ENCODE measurements at places on chromosomes 1 and 21.
A peak's percentile ranks its signal among the peaks of the same experiment; 100 is the strongest.

DNA sequence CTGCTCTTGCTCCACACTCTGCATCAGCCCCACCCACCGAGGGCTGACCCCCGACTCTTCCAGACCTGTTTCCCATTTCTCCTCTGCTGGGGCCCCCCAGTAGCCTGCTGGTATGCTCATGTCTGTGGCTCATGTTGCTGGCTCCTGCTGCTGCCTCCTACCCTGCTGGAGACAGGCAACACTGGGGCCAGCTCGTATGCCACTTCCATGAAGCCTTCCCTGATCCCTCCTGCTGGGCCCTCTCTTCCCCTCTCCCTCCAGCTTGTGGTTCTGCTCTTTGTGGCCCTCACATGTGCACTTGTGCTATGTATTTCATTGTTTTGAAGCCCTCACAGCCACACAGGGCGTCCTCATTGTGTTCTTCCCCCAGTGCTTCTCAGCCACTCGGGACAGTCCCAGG, 40.5 kb downstream of the CNN3 start:
- DNase-seq, result no peak

DNA sequence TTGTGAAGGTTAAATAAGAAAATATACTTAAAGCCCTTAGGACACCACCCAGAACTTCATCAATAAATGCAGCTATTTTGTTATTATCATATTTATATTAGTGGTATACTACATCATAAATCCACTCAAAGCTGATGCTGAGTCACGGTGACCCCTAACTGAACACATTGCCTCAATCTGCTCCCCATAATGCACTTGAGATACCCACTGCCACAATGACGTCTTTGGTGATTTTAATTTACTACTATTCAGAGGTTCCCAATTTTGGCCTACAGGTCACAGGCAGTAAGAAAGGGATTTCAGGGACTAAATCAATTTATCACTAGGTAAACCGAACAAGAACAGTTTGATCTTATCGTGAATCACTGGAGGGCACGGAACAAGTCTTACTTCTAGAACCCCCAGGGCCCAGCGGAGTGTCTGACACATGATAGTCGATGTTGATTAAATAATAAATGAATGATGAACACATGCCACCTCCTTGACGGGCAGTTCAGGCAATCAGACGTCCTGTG, 493 bp upstream of the CHD1L start:
- no peak for DNase-seq

DNA sequence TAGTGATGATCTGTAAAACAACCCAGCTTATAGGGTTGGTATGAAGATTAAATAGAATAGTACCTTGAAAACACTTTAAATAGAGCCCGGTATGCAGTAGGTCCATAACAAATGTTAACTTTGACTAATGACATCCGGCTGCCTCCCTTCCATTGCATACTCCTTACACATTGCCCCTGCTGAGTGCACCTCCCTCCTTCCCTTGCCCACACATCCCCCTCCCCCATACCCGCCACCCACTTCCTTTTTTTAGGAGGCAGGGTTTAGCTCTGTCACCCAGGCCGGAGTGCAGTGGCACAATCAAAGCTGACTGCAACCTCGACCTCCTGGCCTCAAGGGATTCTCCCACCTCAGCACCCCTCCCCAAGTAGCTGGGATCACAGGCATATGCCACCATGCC, 24.4 kb upstream of the ZC3H12A start:
- DNase-seq, result no peak

DNA sequence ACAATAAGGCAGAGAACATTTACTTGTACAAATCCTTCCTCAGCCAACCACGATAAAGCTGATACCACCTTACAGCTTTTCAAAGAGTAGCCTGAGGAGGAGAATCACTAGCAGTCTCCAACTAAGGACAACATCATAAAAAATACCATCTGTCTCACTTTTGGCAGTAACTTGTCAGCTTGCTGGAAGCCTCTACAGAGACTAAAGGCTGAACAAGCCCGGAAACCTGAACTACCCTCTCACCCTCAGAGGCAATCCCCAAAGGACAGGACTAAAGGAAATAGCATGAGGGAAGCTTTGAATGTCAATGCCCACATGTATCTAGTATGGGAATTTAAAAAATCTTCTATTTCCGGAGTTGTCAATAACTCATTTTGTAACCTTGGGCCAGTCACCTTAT, 10.6 kb downstream of the SRSF4 start:
- DNase-seq, result no peak

DNA sequence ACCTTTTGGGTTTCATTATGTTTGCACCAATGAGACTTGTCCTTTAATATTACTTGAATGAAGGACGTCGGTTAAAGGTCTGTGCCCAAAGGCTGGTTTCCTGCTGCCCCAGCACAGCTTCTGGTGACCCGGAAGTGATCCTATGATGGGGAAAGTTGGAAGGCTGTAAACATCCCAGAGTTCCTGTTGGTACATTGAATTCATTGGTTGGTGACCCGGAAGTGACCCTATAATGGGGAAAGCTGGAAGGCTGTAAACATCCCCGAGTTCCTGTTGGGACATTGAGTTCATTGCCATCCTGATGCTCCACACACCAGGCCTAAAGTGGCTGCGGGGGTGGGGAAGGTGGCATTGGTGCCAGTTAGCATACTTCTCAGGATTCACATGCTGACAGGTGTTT, 187.3 kb downstream of the RYR2 start:
- DNase-seq, result no peak

DNA sequence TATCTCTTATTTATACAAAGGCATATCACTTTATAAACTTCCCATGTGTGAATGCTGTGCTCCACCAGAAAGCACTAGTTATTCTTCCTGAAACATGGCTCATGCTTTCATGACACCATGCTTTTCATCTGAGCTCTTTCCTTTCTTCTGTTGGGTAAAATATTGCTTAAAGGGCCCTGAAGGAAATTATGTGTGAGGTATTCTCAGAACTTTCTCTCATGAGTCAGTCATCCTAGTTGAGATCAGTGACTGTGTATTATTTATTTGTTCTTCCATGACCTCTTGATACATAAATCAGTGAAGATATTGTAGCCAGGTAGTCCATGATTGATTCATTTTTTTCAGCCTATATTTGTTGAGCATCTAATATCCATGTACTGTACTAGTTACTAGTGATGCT, 54.8 kb downstream of the CYP2J2 start:
- DNase-seq, result no peak

- DNase-seq, result no peak
Observed at GRCh38 chr1:2880812-2881295, 79.4 kb upstream of the TTC34 start.

DNA sequence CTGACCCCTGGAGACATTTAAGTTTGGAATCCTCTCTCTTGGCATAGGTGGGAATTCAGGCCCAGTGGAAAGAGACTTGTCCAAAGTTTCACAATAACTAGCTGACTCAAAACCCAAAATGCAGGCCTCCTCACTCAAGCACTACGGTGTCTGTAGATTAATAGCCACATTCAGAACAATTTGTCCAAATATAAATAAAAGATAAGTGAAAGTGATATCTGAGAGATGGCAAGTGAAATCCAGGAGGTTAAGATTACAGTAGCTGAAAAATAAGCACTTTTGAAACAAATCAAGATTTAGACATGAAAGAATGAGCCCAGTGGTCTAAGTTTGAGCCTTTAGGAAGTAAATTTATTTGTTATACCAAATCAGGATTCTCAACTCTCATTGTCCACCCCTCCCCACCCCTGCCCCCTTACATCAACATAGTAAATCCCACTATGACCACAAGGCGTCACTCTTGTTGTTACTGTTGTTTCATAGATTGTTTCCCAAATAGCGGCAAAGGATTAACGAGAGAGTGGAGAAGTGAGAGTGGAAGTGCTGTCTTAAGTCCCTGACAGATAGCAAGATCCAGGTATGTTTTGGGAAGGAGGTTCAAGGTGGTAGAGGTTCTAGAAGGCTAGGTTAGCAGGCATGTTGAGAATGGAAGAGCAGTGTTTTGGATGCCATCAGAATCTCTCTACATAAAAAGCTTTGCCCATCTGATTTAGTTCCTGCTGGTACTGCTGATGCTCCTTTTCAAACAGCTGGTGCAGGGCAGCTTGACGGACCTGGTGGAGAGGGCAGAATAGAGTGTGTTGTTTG, 7.1 kb upstream of the TPM3 start:
- no peak for DNase-seq

GRCh38 chr1:237864338-237865244, 26.1 kb downstream of the ZP4 start:
- peak; percentile 7 for DNase-seq

- DNase-seq, result no peak
Observed at GRCh38 chr1:85502171-85502570, 37.2 kb upstream of the DDAH1 start.

DNA sequence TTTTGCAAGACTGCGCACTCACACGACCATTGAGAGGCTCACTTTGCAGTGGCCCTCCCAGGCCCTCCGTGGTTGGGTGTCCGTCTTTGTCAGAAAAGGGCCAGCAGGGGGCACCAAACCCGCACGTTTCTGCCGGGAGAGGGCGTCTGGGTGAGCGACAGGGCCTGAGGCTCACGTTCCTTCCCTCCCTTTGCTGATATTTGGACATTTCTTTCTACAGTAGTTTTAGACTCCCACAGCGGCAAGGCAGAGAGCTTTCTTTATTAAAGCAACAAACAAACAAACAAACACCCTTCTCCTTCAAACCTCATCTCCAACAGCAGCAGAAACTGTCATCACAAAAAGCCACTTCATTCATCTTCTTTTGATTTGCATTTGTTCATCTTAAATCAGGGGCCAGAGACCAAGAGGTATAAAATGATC, 79.2 kb upstream of the WDR26 start:
- DNase-seq, result peak; percentile 60

Measured in fibroblast of skin of left quadriceps (primary cell).